Hematopoietic multipotent progenitor cell treated with erythropoietin and hydrocortisone succinate and interleukin-3 and kit ligand, for 4 days (in vitro differentiated cells): ENCODE measurements at places on chromosomes 16 and 17.

DNA sequence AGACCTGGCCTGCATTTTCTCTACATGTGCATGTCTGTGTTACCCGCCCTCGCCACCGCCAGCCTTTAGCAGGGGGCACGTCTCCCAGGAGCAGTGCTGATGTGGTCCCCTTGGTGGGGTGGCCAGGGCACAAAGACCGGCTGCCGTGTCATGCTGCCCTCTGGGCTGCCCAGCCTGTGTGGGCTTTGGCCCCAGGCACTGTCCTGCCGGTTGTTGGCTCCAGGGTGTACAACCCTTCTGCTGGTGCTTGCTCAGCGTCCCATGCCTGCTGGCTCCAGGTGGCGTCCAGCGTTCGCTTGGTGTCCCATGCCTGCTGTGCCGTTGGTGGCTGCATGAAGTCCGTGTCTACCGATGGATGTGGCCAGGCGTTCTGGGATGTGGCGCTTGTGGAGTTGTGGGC is 4.1 kb downstream of the BAIAP2 start:
- no peak for DNase-seq

DNA sequence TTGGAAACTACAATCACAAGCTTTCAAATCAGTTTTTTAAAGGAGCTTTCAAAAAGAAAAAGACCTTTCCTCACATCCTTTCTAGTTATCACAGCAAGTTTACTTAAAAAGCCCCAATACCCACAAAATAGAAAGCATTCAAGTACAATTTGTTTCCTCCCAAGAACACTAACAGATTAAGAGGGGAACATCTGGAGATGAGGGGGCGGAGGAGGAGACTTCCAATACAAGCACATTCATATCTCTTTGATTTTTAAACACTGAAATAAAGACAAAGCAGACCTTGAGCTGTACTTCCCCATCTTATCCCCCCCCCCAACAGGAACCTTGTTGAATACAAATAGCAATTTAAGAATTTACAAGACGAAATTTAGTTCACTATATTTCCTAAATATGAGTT is 2.0 kb downstream of the YWHAE start:
- peak; percentile 35 for DNase-seq

- peak; percentile 61 for DNase-seq
Observed at GRCh38 chr17:42682722-42683403, 532 bp downstream of the CNTNAP1 start.

GRCh38 chr17:1347589-1348323 is 52.3 kb downstream of the YWHAE start:
- no peak for DNase-seq

DNA sequence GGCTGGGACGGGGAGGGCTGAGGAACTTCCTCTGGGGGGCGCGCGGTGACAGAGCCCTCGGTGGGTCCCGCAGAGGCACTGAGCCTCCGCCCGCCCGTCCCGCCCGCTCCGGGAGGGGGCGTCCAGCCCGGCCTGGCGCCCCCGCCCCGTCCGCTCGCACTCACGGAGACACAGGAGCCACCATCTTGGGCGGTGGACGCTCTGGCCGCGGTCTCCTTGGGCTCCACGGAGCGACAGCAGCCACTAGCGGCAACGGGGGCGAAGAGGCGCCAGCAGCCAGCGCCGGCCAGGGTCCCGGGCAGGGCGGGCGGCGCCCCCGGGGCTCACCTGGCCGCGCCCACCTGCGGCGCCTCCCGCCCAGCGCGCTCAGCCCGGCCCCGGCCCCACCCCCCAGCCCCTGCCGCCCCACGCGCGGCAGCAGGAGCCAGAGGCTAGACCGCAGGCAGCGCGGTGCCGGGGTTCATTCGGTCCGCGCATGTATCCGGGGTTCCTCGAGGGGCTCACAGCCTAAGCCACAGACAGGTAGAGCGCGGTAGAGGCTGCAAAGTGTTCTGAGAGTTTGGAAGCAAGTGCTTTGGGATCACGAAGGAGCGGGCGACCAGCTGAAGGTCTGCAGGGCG is at the start of gene C17orf113:
TSS of gene C17orf113 (minus strand) at position 209 of the 620 bp plus-strand sequence. CDS start 7,225 bp downstream, outside the sequence.
- peak; percentile 81 for DNase-seq

DNA sequence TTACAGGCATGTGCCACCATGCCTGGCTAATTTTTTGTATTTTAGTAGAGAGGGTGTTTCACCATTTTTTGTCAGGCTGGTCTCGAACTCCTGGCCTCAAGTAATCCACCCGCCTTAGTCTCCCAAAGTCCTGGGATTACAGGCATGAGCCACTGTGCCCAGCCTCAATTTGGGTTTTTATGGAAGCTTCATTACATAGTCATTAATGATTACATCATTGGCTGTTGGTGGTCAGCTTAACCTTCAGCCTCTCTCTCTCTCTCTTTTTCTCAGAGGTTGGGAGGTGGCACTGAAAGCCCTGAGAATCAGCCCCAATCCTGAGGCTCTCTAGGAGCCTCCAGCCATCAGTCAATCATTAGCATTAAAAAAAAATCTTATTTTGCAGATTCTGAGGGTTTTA is 45.3 kb downstream of the C17orf58 start:
- DNase-seq: no peak

GRCh38 chr16:83721676-83722075 is 86.1 kb upstream of the HSBP1 start:
- no peak for DNase-seq

- DNase-seq: no peak
Observed at GRCh38 chr16:65867276-65867960, 499.1 kb upstream of the CDH5 start.

- no peak for DNase-seq
Observed at GRCh38 chr17:5784791-5785190, 200.5 kb upstream of the NLRP1 start.

DNA sequence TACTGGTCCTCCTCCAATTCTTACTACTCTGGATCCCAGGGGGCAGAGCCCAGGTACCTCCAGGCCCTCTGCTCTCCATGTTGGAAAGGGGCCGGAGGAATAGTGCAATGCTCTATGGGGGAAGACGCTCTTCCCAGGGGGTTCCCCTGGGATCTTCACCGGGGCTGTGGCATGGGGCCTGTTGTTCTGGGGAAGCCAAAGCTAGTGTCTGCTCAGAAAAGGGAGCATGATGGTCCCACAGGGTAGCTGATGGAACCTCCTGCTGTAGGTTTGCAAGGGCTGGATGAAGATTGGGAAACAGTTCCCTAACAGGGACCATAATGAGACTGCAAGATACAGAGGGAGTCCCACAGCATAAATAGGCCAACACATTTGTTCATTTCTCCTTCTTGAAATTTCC is 114.7 kb downstream of the IRX5 start:
- no peak for DNase-seq
